HAP-1 (cell line): ENCODE measurements at places on chromosomes 3 and 15.

DNA sequence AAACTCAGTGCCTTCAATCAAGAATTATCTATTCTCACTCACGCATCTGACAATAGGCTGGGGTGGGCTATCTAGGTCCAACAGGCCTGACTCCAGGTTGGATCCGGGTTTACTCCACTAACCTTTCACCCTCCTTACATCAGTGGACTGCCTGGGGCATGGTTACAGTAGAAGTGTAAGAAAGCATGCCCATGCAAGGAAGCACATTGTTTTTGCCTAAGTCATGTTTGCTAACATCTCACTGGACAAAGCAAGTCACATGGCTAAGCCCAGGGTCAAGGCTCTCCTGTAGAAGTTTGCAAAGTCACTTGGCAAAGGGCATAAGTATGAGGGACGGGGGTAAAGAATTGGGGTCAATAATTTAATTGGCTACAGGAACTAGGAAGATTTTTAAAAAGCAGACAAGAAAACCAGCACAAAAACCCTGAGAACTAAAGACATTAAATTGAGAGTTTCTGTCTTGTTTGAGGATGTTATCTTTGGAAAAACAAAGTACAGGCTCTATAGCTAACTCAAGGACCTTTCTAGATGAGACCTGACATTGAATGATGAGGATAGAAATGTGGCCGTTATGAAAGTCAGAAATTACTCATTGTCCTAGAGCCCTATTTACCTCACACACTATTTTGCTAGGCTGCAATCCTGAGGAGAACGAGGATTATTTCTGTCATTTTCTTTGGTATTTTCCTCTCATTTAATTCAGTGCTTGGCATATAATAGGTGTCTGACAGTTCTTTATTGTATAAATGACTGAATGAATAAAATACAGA, 214.2 kb downstream of the IL20RB start:
- DNase-seq, result no peak

DNA sequence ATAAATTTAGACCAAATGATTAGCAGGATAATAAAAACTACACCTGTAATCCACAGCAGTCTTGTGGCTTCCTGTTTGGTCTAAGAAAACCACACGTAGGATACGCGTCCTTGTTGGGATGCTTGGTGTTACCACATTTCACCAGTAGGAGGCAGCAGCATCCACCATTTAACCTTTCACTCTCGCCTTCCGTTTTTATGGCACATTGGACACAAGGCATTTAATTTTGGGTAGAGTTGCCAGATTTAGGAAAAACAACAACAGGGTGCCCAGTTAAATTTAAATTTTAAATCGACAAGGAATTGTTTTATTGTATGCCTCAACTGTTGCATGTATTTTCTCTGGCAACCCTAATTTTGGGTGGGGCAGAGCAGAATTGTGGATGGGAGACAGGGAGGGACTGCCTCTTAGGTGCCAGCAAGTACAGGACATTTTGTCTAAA, 6.3 kb downstream of the LRRC31 start:
- DNase-seq, result peak; percentile 54

GRCh38 chr15:38424101-38424552, 29.8 kb upstream of the FAM98B start:
- DNase-seq, result no peak

GRCh38 chr3:52225452-52226228, at the start of gene TLR9:
Gene TLR9 (minus strand): TSS chr3:52225645. CDS start chr3:52225529, 116 bp downstream.
- DNase-seq, result no peak

- no peak for DNase-seq
These were observed 10.1 kb downstream of the PCOLCE2 start for GRCh38 chr3:142878649-142879300.

- DNase-seq, result peak; percentile 77
These were observed 78.1 kb upstream of the RNF7 start for GRCh38 chr3:141659821-141660613.

DNA sequence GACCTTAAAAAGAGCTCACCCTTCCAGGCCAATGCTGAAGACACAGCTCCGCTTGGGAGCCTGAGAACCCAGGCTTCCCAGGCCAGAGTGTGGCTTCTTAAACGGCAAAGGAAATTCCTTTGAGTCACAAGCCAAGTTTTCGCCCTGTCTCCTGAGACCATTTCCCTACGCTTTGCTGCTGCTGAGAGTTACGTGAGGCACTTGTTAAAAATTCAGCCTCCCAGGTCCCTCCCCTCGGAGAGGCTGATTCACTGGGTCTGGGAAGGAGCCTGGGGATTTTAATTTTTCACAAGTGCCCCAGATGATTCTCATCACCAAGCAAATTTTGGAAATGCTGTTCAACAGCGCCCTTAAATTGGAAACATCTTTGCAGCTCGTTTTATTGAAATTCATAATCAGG, 25.5 kb downstream of the RLBP1 start:
- DNase-seq, result no peak

- no peak for DNase-seq
These were observed 144.6 kb downstream of the RORA start for GRCh38 chr15:61084472-61084871.

DNA sequence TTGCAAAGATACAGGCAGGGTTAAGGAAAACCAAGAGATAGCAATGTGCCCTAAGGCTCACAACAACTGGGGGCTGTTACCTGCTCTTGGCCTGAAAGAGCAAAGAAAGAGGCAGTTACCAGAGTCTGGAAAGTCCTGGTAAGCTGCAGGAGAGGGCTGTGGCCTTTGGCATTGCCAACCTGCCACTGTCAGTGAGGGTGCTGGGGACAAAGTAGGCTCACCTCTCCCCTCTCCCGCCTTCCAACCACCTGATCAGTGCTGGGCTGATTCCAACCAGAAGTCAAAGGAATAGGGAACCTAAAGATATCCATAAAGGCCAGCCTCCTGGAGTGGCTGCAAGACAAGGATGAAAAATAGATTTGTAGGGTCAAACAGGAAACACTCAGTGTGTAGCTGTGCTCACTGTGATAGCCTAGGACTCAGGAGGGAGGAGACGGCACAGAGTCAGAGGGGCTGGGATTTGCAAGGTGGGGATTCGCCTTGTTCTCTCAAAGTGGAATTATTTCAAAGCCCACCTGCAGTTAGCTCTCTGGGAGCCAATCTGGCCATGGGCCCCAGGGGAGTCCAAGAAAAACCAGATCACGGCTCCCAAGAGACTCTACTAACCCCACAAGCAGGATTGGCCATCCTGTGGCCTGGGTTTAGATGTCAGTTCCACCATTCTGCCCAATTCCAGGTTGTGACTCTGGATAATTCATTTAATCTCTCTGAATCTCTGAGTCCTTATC, 204.0 kb upstream of the BCL6 start:
- DNase-seq, result no peak

DNA sequence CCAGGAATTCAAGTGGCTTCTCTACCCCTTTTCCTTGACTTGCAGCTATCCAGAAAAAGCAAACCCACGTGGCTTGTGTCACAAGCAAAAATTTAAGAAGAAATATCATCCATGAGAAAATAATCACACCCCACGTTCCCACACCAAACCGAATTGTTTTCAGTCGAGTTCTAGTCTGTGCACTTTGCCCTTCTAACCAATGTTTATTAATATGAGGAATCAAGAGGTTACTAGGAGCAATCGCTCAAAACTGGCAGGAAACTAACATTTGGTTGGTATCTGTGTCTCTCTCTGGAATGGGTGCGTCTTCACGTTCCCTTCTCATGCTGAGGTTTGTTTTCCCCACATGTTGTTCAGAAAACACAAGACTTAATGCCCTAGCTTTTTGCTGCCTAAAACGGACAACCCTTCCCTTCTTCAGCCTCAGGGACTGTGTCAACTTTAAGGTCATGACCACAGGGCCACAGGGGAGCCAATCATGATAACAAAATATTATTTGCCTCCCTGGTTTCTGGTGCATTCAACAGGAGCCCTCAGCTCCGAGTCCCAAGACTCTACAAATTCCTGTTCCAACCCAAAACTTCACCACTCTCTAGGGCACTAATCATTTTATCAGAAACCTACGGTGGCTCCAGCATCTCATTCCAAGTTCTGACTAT, 41.4 kb upstream of the LMCD1 start:
- DNase-seq, result no peak

DNA sequence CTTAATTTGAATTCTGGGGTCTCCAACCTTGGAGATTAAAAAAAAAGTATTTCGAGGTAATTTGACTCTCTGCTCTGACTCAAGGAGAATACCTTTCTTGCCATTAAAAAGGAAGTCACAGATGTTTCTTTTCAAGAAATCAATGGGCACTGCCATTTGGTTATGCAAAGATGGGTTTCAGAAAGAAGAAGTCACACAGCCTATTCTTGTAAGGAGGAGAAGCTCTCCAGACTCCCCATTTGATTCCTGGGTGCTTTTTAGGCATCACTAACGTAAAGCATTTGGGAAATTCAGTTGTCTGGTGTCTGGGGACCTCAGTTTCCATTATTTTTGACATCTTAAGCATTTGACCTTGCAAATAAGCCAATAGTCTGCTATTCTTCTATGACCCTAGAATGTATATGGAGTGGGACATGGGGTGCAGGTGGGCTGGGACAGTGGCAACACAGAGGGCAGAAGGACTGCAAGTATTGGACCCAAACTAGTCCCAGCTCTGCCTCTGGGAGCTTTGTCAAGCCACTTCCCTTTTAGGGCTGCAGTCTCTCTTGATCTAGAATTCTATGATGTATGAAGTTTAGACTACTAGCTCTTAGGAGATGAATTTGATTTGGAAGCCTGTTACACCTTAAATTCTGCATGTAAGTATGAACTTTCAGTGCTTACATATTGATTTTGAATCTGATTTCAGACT, 27.8 kb downstream of the IL5RA start:
- DNase-seq, result no peak

- no peak for DNase-seq
These were observed 226.3 kb upstream of the MRPL3 start for GRCh38 chr3:131728898-131729642.

DNA sequence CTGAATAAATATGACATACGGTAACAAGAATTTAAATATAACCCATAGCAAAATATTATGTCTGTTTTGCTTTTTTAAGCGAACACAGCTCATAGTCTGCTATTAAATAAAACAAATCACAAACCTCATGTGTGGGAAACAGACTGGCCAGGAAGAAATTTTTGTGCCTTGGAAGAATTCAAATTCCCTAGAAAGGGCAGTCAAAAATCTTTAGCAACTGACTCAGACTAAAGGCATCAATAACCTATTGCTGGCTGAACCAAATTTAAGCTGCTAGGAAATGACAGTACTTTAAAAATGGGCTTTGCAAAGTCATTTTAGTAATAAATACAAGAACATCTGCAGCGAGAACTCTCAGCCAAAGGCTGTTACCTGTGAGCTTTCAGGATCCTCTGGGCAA, 151.4 kb downstream of the PLD1 start:
- no peak for DNase-seq

DNA sequence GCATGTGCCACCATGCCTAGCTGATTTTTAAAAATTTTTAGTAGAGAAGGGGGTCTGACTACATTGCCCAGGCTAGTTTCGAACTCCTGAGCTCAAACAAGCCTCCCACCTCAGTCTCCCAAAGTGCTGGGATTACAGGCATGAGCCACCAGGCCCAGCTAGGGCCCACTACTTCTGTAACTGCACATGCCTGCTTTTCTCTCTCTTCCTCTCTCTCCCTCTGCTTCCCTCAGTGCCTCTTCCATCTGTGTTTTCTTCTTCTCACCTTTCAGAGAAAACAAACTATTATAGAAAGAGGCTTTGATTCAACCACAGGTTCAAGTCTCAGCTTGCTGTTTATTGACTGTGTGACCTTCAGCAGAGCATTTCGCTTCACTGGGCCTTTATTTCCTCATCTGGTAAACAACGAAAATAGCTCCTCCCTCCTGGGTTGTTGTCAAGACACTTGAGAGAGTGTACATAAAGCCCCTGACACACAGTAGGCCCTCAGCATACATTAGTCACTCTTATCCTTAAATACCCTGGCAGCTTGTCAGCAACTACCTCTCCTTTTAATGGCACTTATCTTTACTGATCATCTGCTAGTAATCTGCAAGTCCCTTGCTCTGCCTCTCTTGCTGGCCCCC, 10.2 kb downstream of the TADA3 start:
- no peak for DNase-seq

GRCh38 chr3:108377384-108377783, 81.0 kb downstream of the HHLA2 start:
- DNase-seq, result no peak

DNA sequence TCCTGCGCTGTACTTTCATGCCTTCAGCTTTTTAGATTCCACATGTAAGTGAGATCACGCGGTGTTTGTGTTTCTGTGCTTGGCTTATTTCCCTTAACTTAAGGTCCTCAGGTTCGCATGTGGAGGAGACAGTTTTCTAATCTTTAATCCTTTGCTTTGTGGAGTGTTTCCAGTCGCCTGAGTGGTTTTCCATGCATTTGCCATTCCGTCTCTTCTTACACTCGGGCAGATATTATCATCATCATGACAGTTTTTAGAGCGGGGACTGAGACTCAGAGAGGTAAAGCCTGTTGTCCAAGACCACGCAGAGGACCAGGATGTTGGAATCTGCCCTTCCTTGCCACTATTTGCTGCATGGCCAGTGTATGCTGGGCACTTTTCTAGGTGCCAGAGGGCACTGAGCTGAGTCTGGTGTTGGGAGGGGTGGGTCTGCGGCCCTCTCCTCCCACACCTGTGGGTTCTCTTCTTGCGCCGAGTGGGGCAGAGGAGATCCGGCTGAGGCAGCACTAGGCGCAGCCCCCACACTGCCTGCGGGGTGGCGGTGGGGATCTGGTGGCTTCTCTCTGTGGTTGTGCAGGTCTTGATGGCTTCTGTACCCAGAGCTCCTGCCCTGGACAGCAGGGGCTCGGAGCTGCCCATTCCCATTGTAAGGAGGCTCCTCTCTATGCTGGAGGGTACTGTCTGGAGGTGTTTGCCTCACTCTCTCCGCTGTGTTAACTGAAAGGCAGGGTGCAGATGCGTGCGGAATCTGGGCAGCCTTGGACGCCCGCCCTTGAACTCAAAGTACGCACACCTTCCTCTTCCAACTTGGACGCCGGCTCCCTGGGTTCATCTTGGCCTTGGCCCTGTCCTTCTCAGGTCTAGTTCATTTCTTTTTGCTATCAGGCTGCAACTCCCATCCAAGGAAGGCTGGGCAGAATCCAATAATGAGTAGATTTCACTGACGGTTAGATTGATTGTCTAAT, 156.0 kb upstream of the RGMA start:
- DNase-seq, result no peak

DNA sequence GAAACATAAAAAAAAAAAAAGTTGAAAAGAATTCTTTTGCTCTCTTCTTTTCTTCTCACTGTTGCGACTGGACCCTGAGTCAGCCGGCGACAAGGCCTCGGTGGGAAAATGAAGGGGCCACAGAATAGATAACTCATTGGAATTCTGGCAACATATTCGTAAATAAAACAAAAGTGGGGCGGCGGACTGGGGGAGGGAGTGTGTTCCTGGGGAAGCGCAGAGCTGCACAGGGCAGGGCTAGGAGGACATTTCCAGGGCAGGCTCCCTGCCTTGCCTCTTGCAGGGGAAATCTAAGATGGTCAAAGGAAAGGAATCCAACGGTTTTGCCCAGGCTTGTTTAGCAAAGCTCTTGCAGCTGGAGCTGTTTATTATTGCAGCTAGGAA, 1042.8 kb upstream of the NR2F2 start:
- no peak for DNase-seq

DNA sequence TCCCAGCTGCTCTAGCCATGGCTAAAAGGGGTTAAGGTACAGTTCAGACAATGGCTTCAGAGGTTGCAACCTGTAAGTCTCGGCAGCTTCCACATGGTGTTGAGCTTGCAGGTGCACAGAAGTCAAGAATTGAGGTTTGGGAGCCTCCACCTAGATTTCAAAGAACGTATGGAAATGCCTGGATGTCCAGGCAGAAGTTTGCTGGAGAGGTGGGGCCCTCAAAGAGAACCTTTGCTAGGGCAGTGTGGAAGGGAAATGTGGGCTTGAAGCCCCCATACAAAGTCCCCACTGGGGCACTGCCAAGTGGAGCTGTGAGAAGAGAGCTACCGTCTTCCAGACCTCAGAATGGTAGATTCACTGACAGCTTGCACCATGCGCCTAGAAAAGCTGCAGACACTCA, 73.7 kb downstream of the STT3B start:
- DNase-seq, result no peak

GRCh38 chr3:77541203-77541922, 501.5 kb downstream of the ROBO2 start:
- peak; percentile 37 for DNase-seq
